Stimulated activated CD4-positive, alpha-beta T cell treated with anti-CD3 and anti-CD28 coated beads, Interleukin-15, amount 100 ng/mL, for 48 hours (primary cell): ENCODE measurements at places on chromosomes 2 and 18.

GRCh38 chr2:100071335-100072043 lies 70.9 kb downstream of the AFF3 start:
- no peak for DNase-seq

- no peak for DNase-seq
Observed at GRCh38 chr2:69753659-69754363, 11.9 kb downstream of the ANXA4 start.

DNA sequence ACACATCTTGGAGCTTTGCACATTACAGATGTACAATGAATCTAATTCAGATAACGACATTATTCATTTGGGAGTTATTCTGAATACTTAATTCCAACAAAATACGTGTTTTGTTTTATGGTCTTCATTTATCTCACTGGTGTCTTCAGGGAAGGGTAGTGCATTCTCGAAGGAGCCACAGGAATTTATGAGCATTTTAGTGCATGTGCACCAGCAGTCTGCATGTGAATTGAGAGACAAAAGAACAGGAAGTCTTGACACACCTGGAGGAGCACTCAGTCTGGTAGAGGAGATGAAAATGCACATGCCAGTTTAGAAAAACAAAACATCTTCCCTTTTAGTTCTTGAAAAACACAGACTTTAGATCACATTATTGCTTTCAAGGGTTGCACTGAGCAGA lies 228.7 kb downstream of the LRATD1 start:
- DNase-seq, result no peak

- DNase-seq, result no peak
Observed at GRCh38 chr2:236286873-236287545, 22.8 kb upstream of the ASB18 start.

DNA sequence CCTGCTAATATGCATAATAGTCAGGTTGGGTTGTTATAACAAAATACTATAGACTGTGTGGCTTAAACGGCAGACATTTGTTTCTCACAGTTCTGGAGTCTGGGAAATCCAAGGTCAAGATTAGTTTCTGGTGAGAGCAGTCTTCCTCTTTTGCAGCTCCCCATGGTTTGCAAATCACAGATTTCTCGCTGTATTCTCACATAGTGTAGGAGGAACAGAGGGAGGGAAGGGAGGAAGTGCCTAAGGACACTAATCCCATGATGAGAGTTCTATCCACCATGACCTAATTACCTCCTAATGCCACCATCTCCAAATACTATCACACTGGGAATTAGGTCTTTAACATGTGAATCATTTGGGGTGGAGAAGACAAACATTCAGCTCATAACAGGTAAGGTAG lies 20.1 kb upstream of the PTH2R start:
- DNase-seq, result no peak

DNA sequence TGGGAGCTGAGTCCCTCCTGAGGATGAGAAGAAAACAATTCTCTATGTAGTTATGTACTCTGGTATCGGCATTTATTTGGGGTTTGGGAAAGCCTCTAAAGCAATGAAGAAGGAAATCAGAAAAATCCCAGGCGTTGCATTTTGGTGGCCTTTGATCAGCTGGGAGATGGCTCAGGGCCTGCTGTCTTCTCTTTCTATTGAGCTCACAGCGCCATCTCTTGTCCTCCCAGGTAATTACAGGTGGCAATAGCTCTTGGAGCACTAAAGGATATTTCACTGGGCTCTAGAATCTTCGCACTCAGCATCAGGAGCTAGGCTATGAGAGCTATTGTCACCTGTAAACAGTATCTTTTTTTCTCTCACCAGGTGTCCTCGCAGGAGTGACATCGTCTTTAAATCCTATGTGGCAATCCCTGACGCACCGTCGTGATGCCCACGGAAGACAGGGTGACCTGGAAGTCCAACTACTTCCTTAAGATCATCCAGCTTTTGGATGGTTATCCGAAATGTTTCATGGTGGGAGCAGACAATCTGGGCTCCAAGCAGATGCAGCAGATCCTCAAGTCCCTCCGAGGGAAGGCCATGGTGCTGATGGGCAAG lies 76.1 kb upstream of the PMAIP1 start:
- peak; percentile 44 for DNase-seq

DNA sequence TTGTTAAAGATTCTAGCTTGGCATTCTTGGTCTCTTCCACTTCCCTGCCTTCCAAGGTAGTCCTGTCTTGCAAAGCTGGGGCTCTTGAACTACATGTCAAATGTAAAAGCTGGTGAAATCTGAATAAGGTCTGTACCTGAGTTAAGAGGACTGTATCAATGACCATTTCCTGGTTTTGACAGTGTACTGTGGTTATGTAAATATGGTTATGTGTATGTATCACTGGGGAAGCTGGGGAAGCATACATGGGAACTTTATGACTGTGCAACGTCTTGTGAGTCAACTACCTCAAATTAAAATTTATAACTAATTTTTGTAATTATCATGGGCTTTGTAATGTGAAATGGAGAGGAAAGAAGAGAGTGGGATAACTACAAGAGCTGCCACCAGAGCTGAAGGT lies 81.7 kb downstream of the COL4A4 start:
- DNase-seq, result no peak

GRCh38 chr2:172969609-172970008 lies 106.0 kb upstream of the MAP3K20 start:
- no peak for DNase-seq

- DNase-seq, result no peak
Observed at GRCh38 chr2:129672521-129672920, 306.9 kb upstream of the RAB6C start.

GRCh38 chr2:98087447-98088020 lies 567 bp downstream of the VWA3B start:
- no peak for DNase-seq

- no peak for DNase-seq
Observed at GRCh38 chr2:10235099-10235908, 67.4 kb upstream of the HPCAL1 start.

GRCh38 chr2:29881089-29881730 lies 40.2 kb downstream of the ALK start:
- no peak for DNase-seq

DNA sequence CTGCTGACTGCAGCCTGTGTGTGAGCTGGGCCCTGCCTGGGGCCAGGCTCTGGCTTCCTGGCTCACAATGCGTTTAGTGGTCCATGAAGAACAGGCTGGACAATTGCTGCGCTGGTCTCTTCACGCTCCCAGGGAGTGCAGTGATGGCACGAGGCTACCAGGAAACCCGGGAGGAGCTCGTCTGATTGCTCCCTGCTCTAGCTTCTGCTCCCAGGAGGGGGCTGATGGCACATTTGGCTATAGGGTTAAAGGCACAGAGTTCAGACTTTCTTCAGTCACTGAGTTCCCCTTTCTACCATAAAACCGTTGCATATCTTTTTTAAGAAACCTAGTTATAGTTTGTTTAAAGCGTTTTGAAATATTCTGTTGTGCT lies 60.1 kb downstream of the KCNF1 start:
- DNase-seq, result no peak

DNA sequence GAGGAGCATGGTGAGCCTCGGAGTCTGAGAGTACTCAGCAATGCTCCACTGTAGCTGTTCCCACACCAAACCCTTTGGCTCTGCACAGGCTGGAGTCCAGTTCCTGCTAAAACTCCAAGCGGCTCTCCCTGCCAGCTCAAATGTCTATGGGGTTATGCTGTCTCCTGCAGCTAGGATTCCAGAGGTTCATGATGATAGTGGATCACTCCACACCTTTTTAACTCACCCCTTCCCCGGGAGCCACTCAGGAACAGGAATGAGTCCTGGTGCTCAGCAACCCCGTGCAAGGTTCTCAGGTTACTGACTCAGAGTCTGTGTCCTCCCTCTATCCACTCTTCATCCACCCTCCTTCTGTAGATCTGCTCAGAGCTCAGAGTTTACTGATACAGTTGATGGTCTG lies 410.0 kb downstream of the CDH19 start:
- DNase-seq, result no peak

- DNase-seq, result no peak
Observed at GRCh38 chr2:27016801-27017325, 15.9 kb upstream of the TMEM214 start.

DNA sequence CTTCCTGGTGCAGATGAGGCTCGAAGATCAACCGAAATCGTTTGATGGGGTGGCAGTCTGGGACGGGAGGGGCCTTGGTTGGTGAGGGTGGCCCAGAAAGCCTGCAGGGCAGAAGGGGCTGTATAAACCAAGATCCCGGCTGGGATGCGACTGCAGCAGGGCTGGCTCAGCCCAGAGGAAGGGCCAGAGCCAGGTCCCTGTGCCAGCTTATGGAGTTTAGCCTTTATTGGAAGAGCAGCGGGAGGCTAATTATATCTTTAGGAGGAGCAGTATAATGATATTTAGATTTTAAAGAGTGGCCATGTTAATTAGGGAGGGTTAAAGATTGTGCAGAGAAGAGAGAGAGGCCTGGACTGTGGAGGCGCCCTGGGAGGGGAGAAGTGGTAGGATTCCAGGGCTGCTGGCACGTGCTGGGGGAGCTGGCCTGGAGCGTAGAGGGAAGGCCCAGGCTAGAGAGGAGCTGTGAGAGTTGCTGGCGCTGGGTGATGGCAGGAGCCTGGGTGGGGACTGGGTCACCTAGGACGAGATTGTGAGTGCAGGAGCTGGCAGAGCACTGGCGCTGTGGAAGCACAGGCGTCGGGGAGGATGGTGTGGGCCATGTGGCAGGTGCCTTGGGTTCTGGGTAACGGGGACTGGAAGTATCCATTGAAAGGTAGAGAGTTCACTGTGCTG lies 25.1 kb downstream of the TRAF3IP1 start:
- DNase-seq, result no peak

DNA sequence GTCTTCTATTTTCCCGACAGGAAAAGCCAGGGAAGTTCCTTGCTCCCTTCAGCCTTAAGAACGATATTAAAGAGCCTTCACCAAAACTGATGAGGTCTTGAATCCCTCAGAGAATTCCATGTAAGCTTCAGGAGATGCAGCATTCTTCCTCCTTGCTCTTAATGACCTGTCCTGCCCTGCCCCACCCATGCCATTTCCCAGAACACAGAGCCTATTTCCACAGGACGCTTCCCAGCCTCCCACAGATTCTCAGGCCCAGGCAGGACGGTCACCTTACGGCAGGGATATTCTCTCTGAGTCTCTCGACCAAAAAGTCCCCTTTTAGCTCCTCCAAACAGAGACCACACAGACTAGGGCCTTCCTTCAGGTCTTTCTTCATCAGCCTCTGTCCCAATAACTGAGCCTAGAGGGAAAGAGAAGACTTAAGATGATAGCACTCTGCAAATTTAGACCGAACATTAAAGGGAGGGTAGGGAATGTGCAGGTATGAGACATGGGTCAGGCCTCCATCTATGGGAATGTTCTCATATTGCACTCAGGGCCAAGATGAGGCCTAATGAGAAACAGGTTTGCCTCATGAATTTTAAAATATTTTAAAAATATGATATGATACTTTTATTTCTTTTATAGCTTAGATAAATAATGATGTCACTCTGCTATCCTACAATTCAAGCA lies 62.1 kb downstream of the COBLL1 start:
- no peak for DNase-seq

GRCh38 chr2:38473333-38474005 lies 96.4 kb upstream of the ATL2 start:
- DNase-seq, result no peak

- no peak for DNase-seq
Observed at GRCh38 chr2:75801234-75801982, 90.7 kb upstream of the GCFC2 start.

DNA sequence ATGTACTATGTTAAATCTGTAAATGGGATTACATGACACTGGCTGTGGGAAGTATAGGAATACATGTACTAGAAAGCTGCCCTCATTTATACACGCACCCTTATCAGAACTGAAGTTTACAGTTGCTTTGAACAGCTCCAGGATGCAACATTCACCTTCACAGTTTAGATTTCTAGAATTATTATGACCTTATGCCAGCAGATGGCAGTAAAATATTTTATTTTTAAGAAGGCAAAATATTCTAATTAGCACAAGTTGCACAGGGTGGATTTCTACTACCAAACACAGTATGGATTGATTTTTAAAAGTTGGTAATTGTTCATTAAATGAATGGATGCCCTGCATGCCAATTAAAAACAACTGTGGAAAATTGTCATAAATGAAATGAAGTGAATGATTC lies 670.4 kb downstream of the KCNJ3 start:
- DNase-seq, result no peak

- DNase-seq, result no peak
Observed at GRCh38 chr18:24656551-24657443, 196.4 kb downstream of the HRH4 start.

DNA sequence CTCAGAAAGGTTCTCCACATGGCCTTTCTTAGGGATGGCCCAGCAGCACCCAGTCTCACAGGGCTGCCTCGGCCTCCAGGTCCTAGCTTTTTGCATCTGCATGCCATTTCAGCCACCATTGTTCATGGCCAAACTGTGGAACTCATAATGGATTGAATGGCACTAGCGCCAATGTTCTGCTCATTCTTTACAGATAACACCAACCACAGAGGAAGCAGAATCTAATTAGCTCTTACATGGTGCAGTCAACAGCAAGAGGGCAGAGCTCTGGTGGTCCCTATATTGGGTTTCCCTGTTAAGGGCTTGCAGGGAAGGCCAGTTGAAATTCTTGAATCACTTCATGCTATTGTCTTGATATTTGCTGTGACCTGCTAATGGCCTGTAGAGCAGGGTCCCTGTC lies 45.6 kb downstream of the ARL4C start:
- no peak for DNase-seq

GRCh38 chr2:3434654-3435053 lies 55.2 kb downstream of the TRAPPC12 start:
- DNase-seq, result no peak

- DNase-seq, result no peak
Observed at GRCh38 chr2:108621687-108622681, 87.7 kb downstream of the LIMS1 start.

- DNase-seq, result no peak
Observed at GRCh38 chr2:70041663-70042062, 45.6 kb upstream of the PCBP1 start.

DNA sequence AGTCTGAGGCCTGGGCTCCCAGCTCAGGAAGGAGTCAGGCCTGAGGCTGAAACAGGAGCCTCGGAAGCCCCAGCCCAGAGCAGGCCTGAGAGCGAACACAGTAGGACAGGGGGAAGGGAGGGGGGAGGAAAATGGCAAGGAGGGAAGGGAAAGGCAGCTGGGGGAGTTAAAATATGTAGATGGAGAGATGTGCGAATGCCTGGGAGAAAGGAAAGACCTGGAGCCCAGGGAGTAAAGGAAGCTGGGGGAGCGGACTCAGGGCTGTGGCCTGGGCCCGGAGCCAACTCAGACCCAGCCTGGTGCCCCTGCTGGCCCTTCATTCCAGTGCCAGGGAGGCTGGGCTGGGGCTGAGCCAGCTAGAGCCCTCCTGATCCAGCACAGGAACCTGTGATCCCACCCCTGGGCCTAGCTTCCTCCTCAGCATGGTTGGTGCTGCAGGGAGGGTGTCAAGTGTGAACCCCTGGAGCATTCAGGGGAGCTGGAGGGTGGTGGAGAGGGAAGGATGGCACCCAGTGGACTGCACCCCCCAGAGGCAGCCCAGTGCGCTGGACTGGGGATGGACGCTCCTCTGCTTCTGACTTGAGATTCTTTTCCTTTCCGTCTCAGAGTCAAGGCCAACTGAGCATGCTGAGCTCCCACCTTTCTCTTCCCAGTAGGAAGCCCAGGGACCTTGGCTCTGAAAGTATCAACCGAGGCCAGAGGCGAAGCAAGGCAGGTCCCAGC lies 46.3 kb downstream of the EMX1 start:
- DNase-seq, result no peak
